ENCODE measurements at places on chromosomes 11 and 22.

DNA sequence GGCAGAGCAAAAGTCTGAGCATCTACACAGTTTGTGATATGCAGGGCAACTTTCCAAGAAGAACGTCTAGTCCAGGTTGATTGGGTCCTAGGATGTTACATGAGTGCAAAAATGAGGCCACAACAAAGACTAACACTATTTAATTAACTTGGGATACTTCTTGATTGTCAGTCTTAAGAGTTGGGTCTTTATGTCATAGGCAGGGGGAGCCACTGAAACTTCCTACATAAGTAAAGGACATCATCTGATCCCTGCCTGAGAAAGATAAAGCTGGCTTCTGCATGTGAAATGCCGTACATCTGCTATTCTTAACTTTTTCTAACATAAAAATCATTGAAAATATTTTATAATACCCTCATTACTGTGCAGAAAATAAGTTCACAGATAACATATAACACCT is 525.5 kb downstream of the NTM start:
- DNase-seq, result no peak

GRCh38 chr11:61695917-61696316 is 15.7 kb downstream of the DAGLA start:
- DNase-seq, result no peak

- no peak for DNase-seq
Observed at GRCh38 chr11:61654397-61654829, 25.8 kb upstream of the DAGLA start.

DNA sequence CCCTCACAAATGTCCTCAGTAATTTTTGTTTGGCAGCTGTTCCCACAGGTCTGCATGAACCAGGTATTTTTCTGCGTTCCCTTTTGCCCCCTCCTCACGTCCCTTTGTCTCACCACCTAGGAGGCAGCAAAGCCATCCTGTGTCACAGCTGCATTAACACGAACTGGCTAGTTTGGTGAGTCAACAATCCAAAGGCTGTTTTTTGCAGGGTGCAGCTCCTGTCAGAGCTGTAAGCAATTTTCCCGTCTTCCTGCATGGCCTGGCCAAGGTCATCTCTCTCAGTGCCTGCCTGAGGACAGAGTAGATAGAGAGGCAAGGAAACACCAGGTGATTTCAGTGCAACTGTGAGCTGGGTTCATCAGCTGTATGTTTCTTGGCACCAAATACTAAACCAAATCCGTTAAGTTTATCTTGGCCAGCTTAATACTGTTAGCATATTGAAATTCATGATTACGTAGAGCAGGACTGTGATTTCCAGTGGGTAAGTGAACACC is 20.6 kb upstream of the VSIG10L2 start:
- no peak for DNase-seq

DNA sequence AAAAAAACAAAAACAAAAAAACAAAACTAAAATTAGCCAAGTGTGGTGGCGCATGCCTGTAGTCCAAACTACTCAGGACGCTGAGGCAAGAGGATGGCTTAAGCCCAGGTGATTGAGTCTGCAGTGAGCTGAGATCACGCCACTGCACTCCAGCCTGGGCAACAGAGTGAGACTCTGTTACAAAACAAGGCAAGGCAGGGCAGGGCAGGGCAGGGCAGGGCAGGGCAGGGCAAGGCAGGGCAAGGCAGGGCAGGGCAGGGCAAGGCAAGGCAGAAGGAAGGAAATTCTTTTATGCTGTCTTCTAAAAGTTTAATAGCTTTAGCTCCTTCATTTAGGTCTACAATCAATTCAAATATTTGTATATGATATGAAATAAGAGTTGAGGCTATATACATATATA is 50.1 kb upstream of the RASSF10 start:
- DNase-seq, result no peak

GRCh38 chr11:5288108-5288905 is 13.4 kb downstream of the OR51B4 start:
- DNase-seq, result no peak

- no peak for DNase-seq
Observed at GRCh38 chr11:4090258-4090657, 4.3 kb upstream of the RRM1 start.

GRCh38 chr11:102986815-102987214 is 31.3 kb upstream of the MMP13 start:
- no peak for DNase-seq

DNA sequence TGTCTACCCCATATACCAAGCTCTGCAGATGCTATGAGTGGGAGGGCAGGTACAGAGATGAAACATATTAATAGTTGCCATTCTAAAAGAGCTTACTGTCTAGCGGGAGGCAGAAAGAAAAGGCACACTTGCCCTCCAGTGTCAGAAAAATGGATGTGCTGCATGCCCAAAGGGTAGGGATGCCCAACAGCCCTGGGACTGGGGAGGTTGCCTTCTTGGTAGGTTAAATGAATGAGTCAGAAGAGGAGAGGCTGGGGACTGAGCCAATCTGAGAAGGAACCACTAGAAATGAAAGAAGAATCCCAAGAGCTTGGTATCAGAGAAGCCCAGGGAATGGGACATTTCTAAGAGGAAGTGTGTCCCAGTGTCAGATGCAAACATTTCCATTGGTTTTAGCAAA is 1.2 kb downstream of the BIRC3 start:
- DNase-seq, result no peak
